ENCODE measurements at places on chromosomes 12 and 14.

DNA sequence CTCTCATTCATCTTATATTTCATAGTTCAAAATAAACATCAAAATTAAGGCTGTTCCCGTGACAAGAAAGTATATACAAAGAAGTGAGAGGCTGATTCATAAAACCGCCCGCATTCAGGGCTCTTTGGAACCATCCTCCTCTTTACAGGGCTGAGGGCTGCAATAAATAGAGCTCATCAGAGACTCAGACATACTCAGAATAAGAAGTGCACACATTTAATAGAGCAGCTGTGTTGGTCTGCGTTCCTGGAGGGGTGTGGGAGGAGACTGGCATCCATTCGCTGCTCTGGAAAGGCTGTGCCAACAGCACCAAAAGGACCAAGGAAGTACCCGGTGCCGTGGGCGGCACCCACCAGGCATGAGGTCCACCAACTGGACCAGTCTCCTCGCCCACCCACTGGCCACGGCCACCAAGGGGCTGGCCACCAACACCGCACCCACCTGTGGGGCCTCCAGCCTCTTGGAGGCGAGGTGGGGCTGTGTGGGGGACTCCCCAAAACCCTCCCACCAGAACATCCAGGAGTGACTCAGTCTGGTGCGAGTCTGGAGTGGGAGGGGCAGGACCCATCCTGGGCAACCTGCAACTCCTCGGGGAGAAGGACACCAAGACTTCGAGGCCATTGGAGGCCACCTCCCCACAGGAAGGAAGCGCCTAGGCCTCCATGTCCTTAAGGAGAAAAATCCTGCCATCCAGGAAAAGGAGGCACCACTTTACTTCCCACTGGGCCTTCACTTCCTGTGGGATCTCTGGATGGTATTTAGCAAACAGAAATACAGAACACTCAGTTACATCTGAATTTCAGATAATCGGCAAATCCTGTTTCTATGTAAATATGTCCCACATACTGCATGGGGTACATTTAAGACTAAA is 32.7 kb downstream of the VCPKMT start:
- DNase-seq: no peak

- DNase-seq: no peak
Measured at GRCh38 chr12:613996-614395, 49.2 kb downstream of the NINJ2 start.

DNA sequence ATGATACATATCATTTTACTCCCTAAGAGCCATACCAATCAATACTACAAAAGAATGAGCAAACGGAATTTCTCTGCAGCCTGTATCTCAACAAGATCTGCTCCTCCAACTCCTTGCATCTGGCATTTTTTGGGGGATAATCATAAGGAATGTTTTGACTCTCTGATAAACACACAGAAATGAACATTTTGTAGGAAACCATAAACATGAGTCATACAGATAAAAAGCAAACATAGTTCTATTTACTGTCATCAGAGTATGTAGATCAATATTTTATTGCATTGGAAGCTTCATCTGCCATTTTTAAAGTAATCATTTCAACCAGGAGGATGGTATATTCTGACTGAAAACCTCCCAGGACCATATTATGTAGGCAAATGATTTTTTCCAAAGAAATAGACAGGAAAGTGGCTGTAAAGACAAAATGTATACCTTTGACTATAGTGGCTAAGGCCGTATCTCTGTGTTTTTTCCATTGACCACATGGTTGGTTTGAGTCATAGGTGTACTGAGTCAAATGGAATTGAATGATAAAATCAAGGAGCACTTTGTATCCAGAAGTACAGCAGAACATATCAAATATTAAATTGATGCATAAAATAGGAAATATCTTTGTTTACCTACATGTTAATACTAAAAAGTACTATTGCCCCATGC is 32.4 kb upstream of the CD69 start:
- no peak for DNase-seq

DNA sequence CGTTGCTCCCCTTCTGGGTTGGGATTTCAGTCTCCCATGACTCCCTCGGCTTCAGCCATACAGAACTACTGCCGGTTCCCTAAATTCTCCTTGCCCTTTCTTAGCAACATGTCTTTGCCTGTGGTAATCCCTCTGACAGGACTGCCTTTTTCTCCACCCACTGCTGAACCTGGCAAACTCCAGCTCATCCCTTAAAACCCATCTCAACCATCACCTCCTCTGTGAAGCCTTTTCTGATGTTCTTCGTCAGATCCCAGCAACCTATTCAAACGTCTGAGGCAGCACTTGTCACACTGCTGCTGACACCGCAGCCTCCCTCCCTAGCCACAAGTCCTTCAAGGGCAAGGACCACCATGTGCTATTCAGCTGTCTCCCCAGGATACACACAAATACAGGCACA is 10.2 kb upstream of the SMUG1 start:
- DNase-seq: no peak

- no peak for DNase-seq
Measured at GRCh38 chr14:69314327-69314726, 54.4 kb downstream of the GALNT16 start.

- DNase-seq: peak; percentile 67
Measured at GRCh38 chr12:124646385-124647230, 79.2 kb upstream of the NCOR2 start.

- no peak for DNase-seq
Measured at GRCh38 chr14:61644175-61644574, 51.1 kb upstream of the HIF1A start.

- DNase-seq: no peak
Measured at GRCh38 chr12:43151441-43151981, 400.5 kb downstream of the ADAMTS20 start.

GRCh38 chr12:98894412-98895085 is 249.5 kb downstream of the APAF1 start:
- DNase-seq: no peak

GRCh38 chr12:93015871-93016751 is 87.0 kb upstream of the EEA1 start:
- DNase-seq: no peak

- peak; percentile 29 for DNase-seq
Measured at GRCh38 chr12:46373301-46374296, 1.0 kb upstream of the SLC38A2 start.

GRCh38 chr12:85951823-85952222 is 77.7 kb downstream of the NTS start:
- DNase-seq: no peak

GRCh38 chr12:105474672-105475071 is 144.2 kb downstream of the C12orf75 start:
- DNase-seq: no peak
